ENCODE measurements at places on chromosomes 4 and X. TPM values are rescaled to one million over a fixed set of nuclear protein-coding genes. Genes with fewer than 3 reads are reported as not detected.

DNA sequence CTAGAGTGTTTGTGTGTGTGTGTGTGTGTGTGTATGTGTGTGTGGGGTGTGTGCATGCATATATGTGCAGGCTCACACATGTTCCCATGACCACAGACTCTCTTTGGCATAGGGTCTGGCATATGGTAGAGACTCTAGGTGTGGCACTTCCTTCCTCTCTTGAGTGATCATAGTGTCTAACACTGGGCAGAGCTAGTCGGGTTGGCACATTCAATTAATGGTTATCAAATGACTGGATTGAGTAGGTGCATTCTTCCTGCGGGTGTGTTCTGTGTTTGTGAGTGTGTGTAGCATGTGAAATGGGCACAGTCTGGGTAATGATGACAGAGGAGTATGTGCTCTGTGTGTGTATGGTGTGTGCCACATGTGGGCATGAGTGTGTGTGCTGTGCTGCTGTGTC is 106.5 kb downstream of the EFNB1 start:
- no peak overlapping the region for H3K27ac ChIP-seq
- no peaks in the 10 kb centered on the region for H3K36me3 ChIP-seq
- DNase-seq = no peak
- H3K4me3 ChIP-seq = no peak overlapping the region
- peaks cover 21% of the 10 kb centered on the region for H3K4me1 ChIP-seq

- H3K36me3 ChIP-seq = no peaks in the 10 kb centered on the region
- DNase-seq = peak; percentile 93
- no peaks in the 10 kb centered on the region for H3K27me3 ChIP-seq
- H3K4me3 ChIP-seq = no peak overlapping the region
- H3K4me1 ChIP-seq = peaks cover 16% of the 10 kb centered on the region
Measured at GRCh38 chrX:115344885-115345614, 55.5 kb downstream of the LUZP4 start.

Gene GABRQ
- not detected for total RNA-seq

- H3K27me3 ChIP-seq = peaks cover 4% of the 10 kb centered on the region
- peaks cover 3% of the 10 kb centered on the region for H3K4me1 ChIP-seq
- no peaks in the 10 kb centered on the region for H3K36me3 ChIP-seq
- no peak overlapping the region for H3K27ac ChIP-seq
- no peak overlapping the region for H3K4me3 ChIP-seq
Measured at GRCh38 chrX:16112428-16112827, 10.9 kb upstream of the GRPR start.

GRCh38 chr4:99965674-99966350 is 15.7 kb upstream of the H2AZ1 start:
- no peaks in the 10 kb centered on the region for H3K36me3 ChIP-seq
- no peak overlapping the region for H3K4me3 ChIP-seq
- DNase-seq = no peak
- no peaks in the 10 kb centered on the region for H3K27me3 ChIP-seq
- peaks cover 31% of the 10 kb centered on the region for H3K4me1 ChIP-seq

DNA sequence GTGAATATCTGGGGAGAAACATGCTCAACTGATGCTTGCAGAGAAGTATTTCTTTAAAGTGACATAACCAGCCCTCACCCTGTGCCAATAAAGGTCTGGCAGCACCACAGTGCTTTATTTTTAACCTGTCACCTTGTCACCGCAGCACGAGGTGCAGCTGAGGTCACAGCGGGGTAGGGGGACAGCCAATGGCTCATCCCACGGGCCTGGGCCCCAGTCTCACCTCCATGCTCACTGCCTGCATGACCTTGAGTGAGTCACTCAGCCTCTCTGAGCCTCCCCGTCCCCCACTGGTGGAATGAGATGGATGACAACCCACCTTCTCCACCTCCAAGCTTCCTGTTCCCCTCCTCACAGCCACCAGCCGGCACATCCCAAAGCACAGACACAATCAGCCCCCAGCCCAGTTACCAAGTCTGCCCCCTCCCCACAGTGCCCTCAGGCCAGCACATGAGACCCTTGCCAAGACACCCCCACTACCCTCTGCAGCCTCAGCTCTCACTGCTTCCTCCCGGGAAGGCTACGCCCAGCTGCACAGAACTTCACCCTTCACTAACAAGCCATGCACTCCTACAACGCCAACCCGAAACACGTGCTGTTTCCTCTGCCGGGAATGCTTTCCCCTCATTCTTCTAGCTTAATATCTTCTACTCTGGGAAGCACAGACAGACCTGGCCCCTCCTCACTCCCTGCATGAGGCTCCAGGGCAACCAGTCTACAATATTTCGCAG is 24.9 kb upstream of the MAN2B2 start:
- no peak overlapping the region for H3K27ac ChIP-seq
- no peak overlapping the region for H3K4me3 ChIP-seq
- DNase-seq = no peak
- no peaks in the 10 kb centered on the region for H3K4me1 ChIP-seq
- H3K27me3 ChIP-seq = no peaks in the 10 kb centered on the region
- no peaks in the 10 kb centered on the region for H3K36me3 ChIP-seq

- peaks cover 44% of the 10 kb centered on the region for H3K36me3 ChIP-seq
- DNase-seq = no peak
- H3K4me3 ChIP-seq = no peak overlapping the region
- no peaks in the 10 kb centered on the region for H3K27me3 ChIP-seq
- H3K4me1 ChIP-seq = no peaks in the 10 kb centered on the region
Measured at GRCh38 chrX:71604796-71605568, 13.3 kb downstream of the CXCR3 start.

GRCh38 chr4:61561028-61561427 is 360.9 kb downstream of the ADGRL3 start:
- H3K4me1 ChIP-seq = no peaks in the 10 kb centered on the region
- no peak overlapping the region for H3K27ac ChIP-seq
- H3K36me3 ChIP-seq = no peaks in the 10 kb centered on the region
- DNase-seq = no peak
- H3K4me3 ChIP-seq = no peak overlapping the region

- DNase-seq = no peak
- H3K27ac ChIP-seq = peak overlapping the region; percentile 20
- peaks cover 25% of the 10 kb centered on the region for H3K4me1 ChIP-seq
- no peak overlapping the region for H3K4me3 ChIP-seq
Measured at GRCh38 chr4:73212982-73213730, 45.4 kb downstream of the ANKRD17 start.

Gene MAGIX
- total RNA-seq = 1.3 TPM

Gene SMIM20
- total RNA-seq = 24.3 TPM

DNA sequence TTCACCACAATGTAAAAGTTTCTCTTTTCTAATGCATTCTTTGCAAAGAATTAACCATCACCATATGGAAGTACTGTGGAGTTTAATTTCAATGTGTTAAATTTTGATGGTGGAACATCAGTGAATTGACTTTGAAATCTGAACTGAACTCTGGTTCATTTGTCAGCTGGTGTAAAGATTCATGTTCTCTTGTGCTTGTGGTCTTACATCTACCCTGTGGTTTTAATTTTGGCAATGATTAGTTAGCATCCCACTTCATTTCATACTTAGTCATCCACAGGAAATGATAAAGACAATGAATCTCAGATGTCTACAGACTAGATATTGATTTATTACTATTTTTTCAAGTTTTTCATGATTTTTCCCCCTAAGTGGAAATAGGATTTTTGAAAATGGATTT is 77.8 kb downstream of the GRID2 start:
- no peaks in the 10 kb centered on the region for H3K27me3 ChIP-seq
- no peaks in the 10 kb centered on the region for H3K36me3 ChIP-seq
- H3K4me1 ChIP-seq = no peaks in the 10 kb centered on the region
- DNase-seq = peak; percentile 1

- peaks cover 14% of the 10 kb centered on the region for H3K4me1 ChIP-seq
- H3K27me3 ChIP-seq = no peaks in the 10 kb centered on the region
- peak; percentile 92 for DNase-seq
Measured at GRCh38 chr4:86092684-86093083, 267.2 kb downstream of the MAPK10 start.

DNA sequence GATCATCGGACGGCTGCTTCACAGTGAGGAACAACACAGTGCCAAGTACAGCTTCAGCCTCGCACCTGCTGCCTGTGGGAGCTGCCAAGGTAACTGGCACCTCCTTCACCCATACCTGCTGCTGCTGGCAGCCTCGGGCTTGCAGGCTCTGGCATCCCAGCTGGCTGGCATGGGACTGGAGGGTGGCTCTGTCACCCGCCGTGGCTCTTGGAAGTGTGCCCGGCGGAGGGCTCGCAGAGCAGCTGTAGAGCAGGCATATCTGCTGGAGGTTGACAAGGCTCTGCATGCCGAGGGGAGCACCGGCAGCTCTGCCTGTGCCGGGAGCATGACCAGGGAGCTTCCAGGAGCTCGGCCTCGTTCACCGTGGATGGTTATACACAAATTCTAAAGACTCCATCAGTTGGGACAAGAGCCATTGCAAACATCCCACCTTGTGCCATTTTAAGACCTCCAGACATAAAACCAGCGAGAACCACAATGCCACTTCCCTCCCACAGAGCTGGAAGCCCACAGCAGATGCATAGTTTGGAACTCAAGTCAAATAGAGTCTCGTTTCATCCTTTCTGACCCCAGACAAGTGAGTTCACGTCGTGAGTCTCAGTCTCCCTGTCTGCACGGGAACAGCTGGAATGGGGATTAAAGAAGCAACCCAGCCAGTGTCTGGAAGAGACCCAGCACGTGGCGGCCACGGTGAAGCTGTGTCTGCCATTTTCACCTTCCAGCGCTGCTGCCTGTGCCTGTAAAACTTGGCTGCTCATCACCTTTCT is 84.3 kb upstream of the PSAPL1 start:
- peaks cover 34% of the 10 kb centered on the region for H3K27me3 ChIP-seq
- no peaks in the 10 kb centered on the region for H3K4me1 ChIP-seq
- H3K27ac ChIP-seq = no peak overlapping the region
- DNase-seq = no peak
- no peak overlapping the region for H3K4me3 ChIP-seq

Gene DKK2
- total RNA-seq = 8.2 TPM

Gene EMCN
- 0.22 TPM for total RNA-seq

Gene CTAG1B
- total RNA-seq = not detected

DNA sequence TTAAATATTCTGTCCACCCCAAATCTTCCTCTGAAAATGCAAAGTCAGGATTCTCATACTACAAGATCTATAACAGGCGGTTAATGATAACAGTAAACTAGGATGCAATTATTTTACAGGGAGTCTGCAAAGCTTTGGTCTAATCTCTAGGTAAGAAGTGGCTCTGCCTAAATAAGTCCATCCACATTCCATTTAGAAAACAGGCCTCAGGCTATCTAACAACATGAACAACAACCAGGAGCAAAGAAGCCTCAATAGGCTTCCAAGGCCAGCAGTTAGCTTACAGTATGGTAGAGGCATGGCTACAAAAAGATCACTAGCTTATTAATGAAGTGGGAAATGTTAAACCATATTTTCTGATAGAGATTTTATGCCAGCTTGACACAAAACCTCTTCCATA is 6.4 kb downstream of the MAB21L2 start:
- H3K27me3 ChIP-seq = no peaks in the 10 kb centered on the region
- DNase-seq = no peak
- no peak overlapping the region for H3K4me3 ChIP-seq
- no peaks in the 10 kb centered on the region for H3K36me3 ChIP-seq
- no peaks in the 10 kb centered on the region for H3K4me1 ChIP-seq

Gene SLC9B1
- total RNA-seq = not detected

DNA sequence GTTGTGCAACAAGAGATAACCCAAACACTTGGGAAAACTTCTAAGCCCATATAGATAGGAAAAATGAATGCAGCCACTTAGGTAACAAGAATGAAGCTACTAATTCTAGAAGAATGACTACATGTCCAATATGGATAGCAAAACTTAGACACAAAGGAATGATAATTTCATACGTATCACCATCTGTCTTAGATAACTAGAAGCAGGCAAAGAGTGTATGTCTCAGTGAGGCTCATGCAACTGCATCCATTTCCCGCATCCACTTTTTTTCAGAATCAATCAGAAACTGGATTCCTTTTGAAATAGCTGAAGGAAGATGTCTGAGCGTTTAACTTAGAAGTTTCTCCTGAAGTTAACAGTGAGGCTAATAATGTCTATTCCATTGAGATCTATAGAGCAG is 408.7 kb upstream of the PITX2 start:
- peak; percentile 50 for DNase-seq
- H3K4me1 ChIP-seq = peaks cover 46% of the 10 kb centered on the region
- no peak overlapping the region for H3K4me3 ChIP-seq
- H3K27ac ChIP-seq = peak overlapping the region; percentile 76
- no peaks in the 10 kb centered on the region for H3K27me3 ChIP-seq

- peak overlapping the region; percentile 43 for H3K4me3 ChIP-seq
- peak; percentile 69 for DNase-seq
- H3K4me1 ChIP-seq = peaks cover 31% of the 10 kb centered on the region
- no peaks in the 10 kb centered on the region for H3K27me3 ChIP-seq
- peak overlapping the region; percentile 65 for H3K27ac ChIP-seq
Measured at GRCh38 chr4:118867311-118868067, 21.2 kb upstream of the SYNPO2 start.

GRCh38 chr4:158758142-158758541 is 10.7 kb upstream of the FNIP2 start:
- no peak overlapping the region for H3K4me3 ChIP-seq
- peaks cover 28% of the 10 kb centered on the region for H3K4me1 ChIP-seq

GRCh38 chr4:20652226-20652885 is 47.9 kb upstream of the PACRGL start:
- no peaks in the 10 kb centered on the region for H3K36me3 ChIP-seq
- DNase-seq = no peak
- no peak overlapping the region for H3K4me3 ChIP-seq
- H3K27me3 ChIP-seq = peaks cover 11% of the 10 kb centered on the region
- no peak overlapping the region for H3K27ac ChIP-seq

Gene TCEAL2
- total RNA-seq = not detected

DNA sequence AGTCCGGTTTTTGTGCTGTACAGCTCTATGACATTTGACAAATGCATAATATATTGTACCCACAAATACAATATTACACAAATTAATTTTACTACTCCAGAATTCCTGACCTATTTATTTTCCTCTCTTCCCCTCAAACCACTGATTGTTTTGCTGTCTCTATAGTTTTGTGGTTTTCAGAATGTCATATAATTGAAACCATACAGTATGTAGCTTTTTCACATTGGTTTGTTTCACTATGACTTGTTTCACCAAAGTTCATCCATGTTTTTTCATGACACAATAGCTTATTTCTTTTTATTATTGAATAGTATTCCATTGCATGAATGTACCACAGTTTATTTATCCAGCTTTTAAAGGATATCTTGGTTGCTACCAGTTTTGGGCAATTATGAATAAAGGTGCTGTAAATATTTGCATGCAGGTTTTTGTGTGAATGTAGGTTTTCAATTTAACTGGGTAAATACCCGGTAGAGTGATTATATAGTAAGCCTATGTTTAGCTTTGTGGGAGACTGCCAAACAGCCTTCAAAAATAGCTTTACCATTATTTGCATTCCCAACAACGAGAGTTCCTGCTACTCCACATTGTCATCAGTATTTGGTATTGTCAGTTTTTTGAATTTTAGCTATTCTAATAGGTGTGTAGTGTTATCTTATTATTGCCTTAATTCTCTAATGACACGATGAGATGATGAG is 25.9 kb downstream of the RNF175 start:
- no peak for DNase-seq
- H3K36me3 ChIP-seq = no peaks in the 10 kb centered on the region
- no peak overlapping the region for H3K27ac ChIP-seq

All from GM23248 (cell line).